ENCODE measurements at places on chromosomes 7 and 10.

GRCh38 chr10:1034758-1035157 is 9.1 kb upstream of the IDI2 start:
- DNase-seq: no peak

DNA sequence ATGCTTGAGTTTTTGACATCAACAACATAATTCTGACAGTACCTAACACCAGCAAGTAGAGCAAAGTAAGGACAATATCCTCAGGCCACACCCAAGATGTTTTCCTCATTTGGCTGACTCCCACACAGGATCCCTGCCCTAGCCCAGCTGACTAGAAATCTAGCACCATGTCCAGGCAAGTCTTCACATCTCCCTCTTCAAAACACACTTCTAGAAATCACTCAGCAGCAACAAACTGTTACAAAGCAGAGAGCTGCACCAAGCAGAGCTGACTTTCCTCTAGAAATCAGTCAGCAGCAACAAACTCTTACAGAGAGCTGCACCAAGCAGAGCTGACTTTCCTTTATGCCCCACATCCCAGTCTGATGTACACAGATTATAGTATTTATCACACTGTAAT is 7.7 kb downstream of the TMEM168 start:
- DNase-seq: no peak

DNA sequence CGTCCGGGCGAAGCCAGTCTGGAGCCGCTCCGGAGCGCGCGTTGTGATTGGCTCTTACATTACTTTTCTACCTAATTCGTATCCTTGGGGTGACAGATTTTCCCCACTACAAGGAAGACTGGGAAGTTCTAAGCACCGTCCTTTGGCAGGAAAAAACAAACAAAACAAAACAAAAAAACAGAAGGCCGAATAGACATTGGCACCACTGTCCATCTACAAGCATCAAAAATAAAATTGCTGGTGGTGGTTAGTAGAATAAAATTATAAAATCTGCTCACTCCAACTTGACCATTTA is 651 bp upstream of the SKAP2 start:
- no peak for DNase-seq

- DNase-seq: no peak
Measured at GRCh38 chr10:27947540-27947939, 51.3 kb downstream of the ODAD2 start.

DNA sequence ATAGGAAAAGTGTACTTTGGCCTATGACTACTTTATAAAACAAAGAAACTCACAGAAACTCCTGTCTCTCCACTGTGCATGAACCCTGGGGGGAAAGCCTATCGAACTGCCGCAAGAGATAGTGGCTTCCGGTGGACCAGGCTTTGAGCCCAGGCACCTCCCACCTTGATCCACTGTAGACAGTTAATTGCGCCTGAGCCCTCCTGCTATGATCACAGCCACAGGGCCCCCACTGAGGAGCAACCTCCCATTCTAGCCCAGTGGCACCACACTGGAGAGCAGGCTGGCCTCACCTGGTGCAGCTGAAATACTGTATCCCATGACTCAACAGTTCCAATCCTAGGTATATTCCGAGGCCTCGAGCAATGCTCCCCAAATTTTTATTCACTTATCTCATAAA is 98.8 kb downstream of the COBL start:
- DNase-seq: no peak

All from D721Med (cell line).